ENCODE measurements at places on chromosomes 16 and 17.

DNA sequence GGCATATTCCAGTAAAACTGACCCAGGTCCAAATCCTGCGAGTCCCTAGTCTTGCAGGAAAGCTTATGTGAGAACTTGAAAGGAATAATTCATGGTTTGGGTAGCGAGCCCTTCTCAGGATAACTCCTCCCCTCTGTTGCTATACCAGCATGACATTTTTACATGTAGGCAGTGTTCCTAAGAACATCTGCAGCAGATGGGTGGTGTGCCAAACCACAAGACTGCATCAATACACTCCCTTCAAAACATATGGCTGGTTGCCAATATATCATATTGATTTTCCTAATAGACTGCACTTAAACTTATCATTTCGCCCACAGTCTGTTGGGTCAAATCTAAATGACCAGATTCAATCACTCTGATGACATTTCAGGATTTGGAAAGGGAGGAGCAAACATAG is 19.9 kb downstream of the PSME3IP1 start:
- no peak for DNase-seq

DNA sequence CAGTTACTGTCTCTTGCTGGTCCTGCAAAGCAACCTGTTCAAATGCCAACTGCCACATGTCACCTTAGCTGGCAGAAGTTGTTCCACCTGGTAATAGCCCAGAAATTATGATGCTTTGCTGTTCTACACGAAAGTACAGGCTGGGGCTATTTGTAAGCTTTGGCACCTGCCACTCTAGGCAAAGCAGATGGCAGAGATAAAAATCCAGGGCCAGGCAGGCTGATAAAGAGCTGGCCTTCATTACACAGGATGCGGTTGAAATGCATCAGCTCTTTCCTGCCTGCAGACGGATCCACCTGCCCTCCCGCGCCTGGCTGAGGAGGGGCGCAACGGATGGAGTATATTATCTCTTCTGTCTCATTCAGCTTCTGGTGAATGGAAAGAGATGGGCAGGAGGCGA is 29.3 kb upstream of the KDM8 start:
- DNase-seq: peak; percentile 69

DNA sequence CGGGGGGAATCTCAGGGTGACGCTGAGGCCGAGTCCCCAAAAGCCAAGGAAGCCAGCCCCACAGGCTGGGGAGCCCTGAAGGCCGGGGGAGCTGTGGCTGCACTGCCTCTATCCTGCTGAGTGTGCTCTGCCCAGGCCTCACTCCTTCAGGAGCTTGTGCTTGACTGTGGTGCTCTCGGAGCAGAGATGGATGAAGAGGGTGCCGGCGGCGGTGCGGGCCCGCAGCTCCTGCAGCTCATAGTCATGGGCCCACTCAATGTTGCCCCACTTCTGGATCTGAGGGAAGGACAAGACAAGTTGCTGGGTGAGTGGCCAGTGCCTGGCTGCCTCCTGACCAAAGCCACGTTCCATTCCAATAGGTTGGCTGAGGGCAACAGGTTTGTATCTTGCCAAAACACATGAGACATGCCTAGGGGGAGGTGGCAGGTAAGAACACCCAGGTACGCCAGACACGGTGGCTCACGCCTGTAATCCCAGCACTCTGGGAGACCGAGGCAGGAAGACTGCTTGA is 20.5 kb downstream of the ATPAF2 start:
- DNase-seq: no peak

DNA sequence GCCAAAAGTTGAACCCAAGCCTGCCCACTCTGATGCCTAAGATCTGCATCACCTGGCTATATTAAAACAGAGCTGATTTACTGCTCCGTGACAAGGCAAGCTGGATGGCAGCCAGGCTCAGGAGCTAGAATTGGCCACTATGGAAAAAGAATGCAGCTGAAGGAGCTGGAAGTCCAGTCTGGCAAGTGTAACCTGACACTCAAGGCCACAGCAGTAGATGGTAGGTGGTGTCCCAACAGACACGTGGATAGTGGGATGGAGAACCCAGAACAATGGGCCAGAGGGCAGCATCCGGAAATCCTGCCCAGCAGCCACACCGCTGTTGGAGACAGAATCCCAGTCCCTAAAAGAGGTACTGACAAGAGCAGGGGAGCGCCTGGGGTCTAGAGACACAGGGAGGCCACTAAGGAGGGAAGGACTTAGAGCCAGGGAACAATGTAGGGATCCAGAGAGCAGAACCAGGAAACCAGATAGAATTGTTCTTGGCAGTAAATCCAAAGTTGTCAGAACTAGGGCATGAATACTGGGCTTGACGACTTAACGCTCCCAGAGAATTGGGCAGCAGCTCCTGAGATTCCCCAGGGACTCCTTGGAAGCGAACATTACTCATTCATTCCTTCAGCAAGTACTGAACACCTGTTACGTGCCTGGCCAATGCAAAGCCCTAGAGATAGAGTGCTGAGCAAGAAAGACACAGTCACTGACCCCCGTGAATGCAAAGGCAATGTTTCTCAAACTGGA is 85.7 kb downstream of the CDYL2 start:
- DNase-seq: no peak

DNA sequence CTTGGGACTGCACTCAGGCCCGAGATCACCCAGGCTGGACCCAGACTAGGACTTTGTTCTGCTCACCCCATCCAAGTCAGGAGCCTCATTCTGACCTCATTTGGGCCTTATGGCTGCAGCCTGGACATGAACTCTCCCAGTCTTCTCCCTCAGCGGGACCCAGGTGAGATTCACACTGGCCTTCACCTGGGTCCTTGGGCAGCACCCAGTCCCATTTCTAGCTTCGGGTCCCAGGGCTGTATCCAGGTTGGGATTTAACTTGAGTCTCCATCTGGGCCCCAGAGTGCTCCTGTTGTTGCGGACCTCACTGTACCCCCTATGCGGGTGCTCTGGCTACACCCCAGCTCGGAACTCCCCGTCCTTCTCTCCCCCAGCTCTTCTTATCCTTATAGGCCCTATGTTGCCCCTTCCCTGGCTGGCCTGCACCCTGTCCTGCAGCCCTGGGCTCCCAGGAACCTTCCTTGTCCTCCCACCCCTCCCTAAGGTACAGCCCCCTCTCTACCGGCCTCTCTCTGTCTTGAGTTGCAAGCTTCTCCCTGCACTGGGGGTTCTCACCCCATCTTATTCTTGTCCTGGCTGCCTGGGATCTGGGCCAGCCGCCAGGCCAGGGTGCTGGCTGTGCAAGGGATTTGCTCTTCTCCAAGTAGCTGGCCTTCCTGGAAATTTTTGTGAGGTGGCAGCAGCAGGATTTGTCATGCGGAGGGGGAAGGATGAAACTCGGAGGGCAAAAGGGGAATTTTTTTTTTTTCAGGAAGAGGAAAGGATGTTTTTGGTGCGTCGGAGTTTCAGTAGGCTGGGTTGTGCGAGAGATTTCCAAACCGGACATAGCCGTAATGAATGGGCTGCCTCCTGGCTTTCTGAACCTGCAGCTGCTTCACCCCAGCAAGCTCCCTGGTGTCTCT is 904 bp downstream of the MAP2K3 start:
- DNase-seq: peak; percentile 31

DNA sequence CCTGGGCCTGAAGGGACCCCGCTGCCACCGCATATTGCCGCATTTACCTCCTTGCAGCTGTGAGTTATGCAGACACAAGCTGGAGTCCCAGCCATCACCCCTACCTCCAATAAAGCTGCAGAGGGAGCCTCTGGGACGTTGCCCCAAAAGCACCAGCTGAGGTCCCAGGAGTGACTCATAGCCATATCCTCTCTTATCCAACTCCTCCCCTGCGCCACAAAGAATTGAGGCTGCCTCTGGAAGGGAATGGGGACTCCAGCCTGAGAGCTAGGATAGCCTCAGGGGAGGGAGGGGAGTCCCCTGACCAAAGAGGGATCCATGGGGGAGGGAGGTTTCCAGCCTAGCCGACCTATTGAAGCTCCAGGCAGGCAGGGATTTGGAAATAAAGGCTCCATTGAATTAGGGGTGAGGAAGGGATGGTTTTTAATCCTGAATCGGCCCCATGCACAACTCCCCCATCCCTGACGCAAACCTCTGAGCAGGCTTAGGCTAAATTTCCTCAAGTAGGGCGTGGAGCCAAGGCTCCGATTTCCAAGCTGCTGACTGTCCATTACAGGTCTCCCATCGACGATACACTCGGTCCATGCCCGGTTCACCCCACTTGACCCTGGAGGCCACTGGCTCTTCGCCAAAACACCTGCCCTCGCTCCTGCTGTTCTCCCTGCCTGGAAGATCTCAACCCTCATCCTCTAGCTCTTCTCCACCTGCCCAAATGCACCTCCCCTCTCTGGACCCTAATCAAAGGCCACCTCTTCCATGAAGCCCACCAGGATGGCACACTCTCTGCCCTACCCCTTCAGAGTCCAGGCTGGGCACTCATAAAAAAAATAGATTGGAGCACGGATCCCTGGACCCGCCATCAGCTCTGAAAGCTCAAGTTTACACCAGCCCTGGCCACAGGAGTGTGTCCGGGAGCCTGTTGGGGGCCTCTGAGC is 27.5 kb downstream of the PIMREG start:
- no peak for DNase-seq

DNA sequence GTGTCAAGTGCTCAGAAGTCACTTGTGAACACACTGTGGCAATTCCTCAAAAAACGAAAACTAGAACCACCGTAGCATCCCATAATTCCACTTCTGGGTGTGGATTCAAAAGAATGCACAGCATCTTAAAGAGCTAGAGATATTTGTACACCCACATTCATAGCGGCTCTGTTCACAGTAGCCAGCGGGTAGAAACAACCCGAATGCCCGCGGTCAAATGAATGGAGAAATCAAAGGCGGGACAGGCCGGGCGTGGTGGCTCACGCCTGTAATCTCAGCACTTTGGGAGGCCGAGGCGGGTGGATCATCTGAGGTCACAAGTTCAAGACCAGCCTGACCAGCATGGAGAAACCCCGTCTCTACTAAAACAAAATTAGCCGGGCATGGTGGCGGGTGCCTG is 337.5 kb downstream of the SEC14L1 start:
- DNase-seq: no peak

GRCh38 chr17:49764559-49765180 is 739 bp upstream of the FAM117A start:
- no peak for DNase-seq

- no peak for DNase-seq
These were observed 162.8 kb upstream of the CDH11 start for GRCh38 chr16:65284626-65285025.

DNA sequence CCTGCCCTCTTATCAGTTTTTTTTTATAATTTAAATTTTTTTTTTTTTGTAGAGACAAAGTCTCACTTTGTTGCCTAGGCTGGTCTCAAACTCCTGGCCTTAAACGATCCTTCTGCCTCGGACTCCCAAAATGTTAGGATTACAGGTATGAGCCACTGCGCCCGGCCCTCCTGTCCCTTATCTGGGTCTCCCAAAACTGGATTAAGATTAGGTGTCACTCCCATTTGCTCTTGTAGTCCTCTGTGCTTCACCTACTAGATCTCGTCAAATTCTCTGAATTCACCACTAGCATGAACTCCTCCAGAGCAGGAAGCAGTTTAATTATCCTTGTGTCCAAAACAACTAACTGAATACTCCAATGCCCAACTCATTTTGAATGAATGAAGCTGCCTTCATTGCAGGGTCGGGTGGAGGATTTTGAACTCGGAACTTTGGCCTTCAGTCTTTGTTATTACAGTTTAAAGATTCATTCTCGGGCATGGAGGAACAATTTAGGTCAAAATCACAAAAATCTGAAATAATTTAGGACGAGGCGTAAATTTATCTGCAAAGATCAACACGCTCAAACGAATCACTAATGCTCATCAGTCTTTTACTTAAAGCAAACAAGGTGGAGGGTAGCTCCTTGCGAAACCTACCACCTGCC is 802 bp upstream of the ATXN2L start:
- DNase-seq: no peak

- no peak for DNase-seq
These were observed 1.3 kb downstream of the GNAO1 start for GRCh38 chr16:56192635-56192945.

DNA sequence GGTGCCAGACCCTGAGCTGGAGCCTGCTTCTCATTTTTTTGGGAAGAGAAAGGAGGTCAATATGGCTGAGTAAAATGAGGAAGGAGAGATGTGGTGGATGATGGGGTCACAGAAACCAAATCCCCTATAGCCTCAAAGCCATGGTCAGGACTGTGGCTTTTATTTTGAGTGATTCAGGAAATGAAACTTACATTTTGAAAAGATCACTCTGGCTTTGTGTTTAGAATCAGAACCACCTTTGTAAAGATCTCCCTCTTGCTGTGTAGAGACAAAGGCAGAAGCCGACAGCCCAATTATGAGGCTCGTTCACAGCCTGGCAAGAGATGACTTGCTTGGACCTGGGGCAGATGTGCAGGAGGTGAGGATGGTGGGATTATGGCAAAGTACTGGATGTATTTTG is 121.6 kb upstream of the ANKFN1 start:
- no peak for DNase-seq

GRCh38 chr16:53090591-53091411 is 36.0 kb downstream of the CHD9 start:
- DNase-seq: peak; percentile 42

DNA sequence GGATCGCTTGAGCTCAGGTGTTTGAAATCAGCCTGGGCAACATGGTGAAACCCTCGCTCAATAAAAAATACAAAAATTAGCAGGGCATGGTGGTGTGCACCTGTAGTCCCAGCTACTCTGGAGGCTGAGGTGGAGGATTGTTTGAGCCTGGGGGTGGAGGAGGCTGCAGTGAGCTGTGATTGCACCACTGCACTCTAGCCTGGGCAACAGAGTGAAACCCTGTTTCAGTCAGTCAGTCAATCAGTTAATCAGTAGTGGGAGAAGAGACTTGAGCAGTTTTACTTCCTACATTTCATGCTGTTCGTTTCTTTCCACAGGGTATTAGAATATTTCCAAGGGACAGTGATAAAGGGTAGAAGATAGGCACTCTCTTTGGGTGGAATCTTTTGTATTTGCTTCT is 8.8 kb downstream of the MAP3K3 start:
- DNase-seq: no peak

GRCh38 chr17:17837966-17838962 is 1.5 kb upstream of the SREBF1 start:
- no peak for DNase-seq

- DNase-seq: peak; percentile 44
These were observed 14.7 kb upstream of the KLHDC4 start for GRCh38 chr16:87780385-87780989.

DNA sequence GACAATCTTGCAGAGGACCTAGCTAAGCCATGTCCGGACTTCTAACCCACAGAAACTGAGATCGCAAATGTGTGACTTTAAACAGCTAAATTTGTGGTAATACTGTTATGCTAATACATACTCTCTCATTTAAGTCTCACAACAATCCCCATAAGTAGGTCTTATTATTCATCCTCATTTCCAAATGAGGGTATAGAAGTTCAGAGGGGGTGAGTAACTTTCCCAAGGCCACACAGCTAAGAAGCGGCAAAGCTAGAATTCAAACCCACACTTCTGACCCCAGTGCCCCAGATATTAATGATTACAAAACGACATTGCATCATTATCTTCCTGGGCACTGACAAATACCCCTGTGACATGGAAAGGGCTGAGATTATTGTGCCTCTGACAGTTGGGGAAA is 81.4 kb downstream of the CNGB1 start:
- DNase-seq: no peak

- no peak for DNase-seq
These were observed 79.1 kb downstream of the NDEL1 start for GRCh38 chr17:8514801-8515200.

GRCh38 chr16:70250748-70251628 is 752 bp downstream of the EXOSC6 start:
- DNase-seq: no peak

- no peak for DNase-seq
These were observed 194.4 kb downstream of the ANKFN1 start for GRCh38 chr17:56347639-56348038.

Data from CD4-positive, alpha-beta T cell treated with Interleukin-1 beta for 1 hour (primary cell).